ENCODE measurements at places on chromosomes 2 and 18. TPM values are rescaled to one million over a fixed set of nuclear protein-coding genes. Genes with fewer than 3 reads are reported as not detected.

Gene INHA
- not detected for total RNA-seq

Gene CTLA4
- total RNA-seq: 1.3 TPM

Gene MBP
- 7.0 TPM for total RNA-seq

DNA sequence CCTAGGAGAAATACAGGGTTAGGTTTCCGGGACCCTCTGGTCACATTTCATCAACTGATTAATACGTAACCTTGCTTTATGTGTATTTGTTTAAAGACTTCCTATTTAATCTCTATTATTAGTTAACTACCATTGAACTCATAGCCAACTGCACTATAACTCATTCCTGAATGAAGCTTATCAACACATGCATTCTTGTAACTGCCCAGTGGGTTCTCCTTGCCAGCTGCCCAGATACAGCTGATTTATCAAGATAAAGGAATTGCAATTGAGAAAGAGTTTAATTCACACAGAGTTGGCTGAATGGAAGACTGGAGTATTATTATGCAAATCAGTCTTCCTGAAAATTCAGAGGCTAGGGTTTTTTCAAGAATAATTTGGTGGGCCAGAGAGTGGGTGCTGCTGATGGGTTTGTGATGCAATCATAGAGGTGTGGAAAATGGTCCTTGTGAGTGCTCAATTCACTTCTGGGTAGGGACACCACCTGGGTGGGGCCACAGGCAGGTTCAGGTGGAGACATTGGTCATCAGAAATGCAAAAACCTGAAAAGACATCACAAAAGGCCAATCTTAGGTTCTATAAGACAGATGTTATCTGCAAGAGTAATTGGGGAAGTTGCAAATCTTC is 21.1 kb upstream of the NOSTRIN start:
- no peak for DNase-seq

DNA sequence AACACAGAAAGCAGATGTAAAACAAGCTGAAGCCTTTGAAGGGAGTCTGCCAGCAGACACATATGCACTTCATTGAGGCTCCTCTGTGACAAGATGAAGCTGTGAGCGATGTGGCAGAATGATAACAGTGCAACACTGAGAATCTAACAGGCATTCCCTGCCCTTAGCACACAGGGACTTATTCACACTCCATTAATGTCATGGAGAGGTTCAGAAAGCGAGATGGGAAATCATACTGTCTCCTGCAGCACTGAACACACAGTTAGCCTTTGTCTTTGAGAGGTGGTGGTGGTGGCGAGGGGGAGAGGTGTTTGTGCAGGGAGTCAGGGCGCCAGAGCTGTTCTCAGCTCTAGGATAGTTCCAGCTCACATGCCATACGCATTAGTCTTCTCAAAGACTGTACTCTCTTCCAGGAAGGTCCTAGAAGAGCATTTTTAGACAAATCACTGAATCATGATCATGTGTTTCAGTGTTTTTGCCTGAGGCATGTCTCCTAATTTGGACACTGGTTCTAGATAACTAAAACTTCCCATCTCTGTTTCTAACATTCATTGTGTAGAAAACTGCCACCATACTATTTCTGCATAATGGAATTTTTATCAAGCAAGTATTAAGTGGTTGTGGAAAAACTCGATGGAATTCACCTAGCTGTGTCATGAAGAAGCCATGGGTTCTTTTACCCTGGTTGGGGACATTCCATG is 93.5 kb upstream of the ITGB6 start:
- peak; percentile 38 for DNase-seq

DNA sequence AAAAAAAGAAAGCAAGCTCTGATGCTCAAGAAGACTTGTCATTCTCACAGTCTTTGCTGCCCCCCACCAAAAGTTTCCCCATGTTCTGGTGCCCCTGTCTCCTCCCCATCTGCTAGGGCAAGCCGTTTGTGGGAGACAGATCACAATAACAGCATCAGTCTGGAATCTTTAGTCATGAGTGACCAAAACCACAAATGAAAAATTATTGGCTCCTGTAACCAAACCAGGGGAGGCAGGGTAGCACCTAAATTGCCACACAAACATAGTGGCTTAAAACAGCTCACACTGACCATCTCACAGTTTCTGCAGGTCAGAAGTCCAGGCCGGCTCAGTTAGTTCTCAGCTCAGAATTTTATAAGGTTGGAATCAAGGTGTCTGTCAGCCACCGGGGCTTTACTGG is 9.1 kb upstream of the B3GNT7 start:
- no peak for DNase-seq

DNA sequence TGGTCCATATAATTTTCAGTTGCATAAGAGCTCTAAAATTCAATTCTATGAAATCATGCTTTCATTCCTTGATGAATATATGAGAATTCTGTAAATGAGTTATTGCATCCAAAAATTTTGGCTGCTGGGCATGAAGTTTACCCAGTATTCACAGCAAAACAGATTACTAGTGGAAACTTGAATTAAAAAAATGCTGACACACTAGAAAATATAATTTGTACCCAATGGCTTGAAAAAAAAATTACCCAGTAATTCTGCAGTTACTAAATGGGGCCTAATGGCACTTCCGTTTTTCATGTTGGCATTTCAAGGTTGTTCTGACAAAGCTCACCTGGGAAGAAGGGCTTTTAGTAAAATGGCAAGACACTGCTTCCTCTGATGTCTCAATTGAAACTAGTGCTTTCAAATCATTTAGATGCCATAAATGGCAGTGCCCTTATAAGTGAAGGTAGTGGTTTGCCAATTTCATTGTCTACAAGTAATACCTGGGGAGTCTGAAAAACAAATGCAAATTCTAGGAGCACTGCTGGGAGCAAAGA is 343.6 kb downstream of the TDRD15 start:
- DNase-seq: no peak
